Activated CD4-positive, alpha-beta T cell treated with anti-CD3 and anti-CD28 coated beads for 36 hours (primary cell): ENCODE measurements at places on chromosomes 1 and 21. TPM values are rescaled to one million over a fixed set of nuclear protein-coding genes. Genes with fewer than 3 reads are reported as not detected.
A peak's percentile ranks its signal among the peaks of the same experiment; 100 is the strongest.

DNA sequence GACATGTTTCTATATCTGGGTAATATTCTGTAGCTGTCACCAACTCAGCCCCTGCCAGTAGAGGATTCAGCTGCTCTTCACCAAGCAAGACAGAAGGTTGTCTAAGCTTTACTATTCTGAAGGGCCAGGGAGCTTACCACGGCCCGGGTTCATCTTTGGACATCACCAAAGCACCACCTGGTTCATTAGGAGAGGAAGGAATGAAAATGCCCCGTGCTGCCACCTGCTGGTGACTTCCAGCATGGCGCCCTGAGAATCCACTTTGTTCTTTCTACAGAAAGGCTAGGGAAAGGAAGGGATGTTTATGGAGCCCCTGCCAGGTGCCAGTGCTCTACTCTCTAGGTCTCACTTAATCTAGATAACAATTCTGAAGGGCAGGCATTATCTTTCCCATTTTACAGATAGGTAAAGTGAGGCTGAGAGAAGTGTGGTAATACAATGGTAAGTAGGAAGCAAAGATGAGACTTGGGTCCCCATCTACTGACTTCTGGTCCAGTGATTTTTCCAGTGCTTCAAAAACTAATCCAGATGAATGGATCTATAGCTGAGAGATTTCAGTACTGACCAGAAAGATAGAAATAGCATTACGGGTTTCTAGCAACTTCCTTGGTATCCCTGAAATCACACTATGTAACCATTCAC lies 79.5 kb downstream of the BEND5 start:
- H3K4me1 ChIP-seq = no peaks in the 10 kb centered on the region
- peak; percentile 76 for DNase-seq
- H3K27ac ChIP-seq = no peak overlapping the region
- no peak overlapping the region for H3K4me3 ChIP-seq
- peaks cover 7% of the 10 kb centered on the region for H3K27me3 ChIP-seq
- H3K36me3 ChIP-seq = no peaks in the 10 kb centered on the region

Gene PRXL2B
- 23.7 TPM for total RNA-seq

DNA sequence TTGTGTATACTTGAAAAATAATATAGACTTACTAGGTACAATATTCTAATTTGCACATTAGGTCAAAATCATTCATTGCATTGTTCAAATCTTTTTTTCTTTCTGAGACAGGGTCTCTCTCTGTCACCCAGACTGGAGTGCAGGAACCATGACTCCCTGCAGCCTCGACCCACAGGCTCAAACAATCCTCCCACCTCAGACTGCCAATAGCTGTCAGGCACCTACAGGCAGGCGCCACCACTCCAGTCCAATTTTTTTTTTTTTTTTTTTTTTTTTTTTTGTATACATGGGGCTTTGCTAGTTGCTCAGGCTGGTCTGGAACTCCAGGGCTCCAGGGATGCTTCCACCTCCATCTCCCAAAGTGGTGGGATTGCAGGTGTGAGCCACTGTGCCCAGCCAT lies 656.9 kb downstream of the KCNT2 start:
- DNase-seq = no peak
- no peaks in the 10 kb centered on the region for H3K36me3 ChIP-seq
- H3K4me1 ChIP-seq = no peaks in the 10 kb centered on the region
- no peak overlapping the region for H3K27ac ChIP-seq
- no peaks in the 10 kb centered on the region for H3K27me3 ChIP-seq

- peaks cover 2% of the 10 kb centered on the region for H3K36me3 ChIP-seq
- no peak overlapping the region for H3K4me3 ChIP-seq
- no peaks in the 10 kb centered on the region for H3K27me3 ChIP-seq
- no peak overlapping the region for H3K27ac ChIP-seq
- DNase-seq = no peak
- H3K4me1 ChIP-seq = no peaks in the 10 kb centered on the region
These were observed 245.3 kb downstream of the GPR52 start for GRCh38 chr1:174693085-174693484.

Gene STIL
- 33.9 TPM for total RNA-seq

Gene ORC1
- 57.9 TPM for total RNA-seq

Gene CBS
- total RNA-seq = 88.3 TPM

- no peaks in the 10 kb centered on the region for H3K27me3 ChIP-seq
- peak overlapping the region; percentile 86 for H3K27ac ChIP-seq
- H3K4me3 ChIP-seq = peak overlapping the region; percentile 75
These were observed 25.5 kb downstream of the UTS2 start for GRCh38 chr1:7827126-7827955.

GRCh38 chr1:244836135-244836521 lies 670 bp downstream of the COX20 start:
- peaks cover 46% of the 10 kb centered on the region for H3K4me1 ChIP-seq
- peak overlapping the region; percentile 88 for H3K27ac ChIP-seq
- H3K36me3 ChIP-seq = peaks cover 50% of the 10 kb centered on the region
- no peak for DNase-seq
- peak overlapping the region; percentile 80 for H3K4me3 ChIP-seq
- H3K27me3 ChIP-seq = no peaks in the 10 kb centered on the region

DNA sequence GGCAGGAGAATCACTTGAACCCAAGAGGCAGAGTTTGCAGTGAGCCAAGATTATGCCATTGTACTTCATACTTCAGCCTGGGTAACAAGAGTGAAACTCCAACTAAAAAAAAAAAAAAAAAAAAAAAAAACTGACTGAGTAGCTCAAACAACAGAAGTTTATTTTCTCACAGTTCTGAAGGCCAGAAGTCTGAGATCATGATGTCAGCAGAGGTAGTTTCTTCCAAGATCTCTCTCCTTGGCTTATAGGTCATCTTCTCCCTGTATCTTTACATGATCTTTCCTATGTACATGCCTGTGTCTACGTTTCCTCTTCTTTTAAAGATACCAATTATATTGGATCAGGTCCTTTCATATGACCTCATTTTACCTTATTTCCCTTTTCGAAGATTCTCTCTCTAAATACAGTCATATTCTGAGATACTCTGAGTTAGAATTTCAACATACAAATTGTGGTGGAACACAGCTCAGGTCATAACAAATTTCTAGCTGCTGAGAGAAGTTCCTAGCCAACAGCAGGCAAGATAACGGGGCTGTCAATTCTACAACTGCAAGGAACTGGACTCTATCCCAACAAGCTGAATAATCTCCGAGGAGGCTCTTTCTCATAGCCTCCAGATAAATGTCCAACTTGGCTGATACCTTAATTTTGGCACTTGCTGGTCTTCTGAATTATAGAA lies 187.7 kb upstream of the ADAMTS5 start:
- no peak overlapping the region for H3K27ac ChIP-seq
- H3K27me3 ChIP-seq = no peaks in the 10 kb centered on the region
- DNase-seq = no peak
- no peak overlapping the region for H3K4me3 ChIP-seq
